ENCODE measurements at places on chromosomes 7 and 10. TPM values are rescaled to one million over a fixed set of nuclear protein-coding genes. Genes with fewer than 3 reads are reported as not detected.

Gene COL13A1
- total RNA-seq: 17.3 TPM

Gene IGF2BP3
- 28.0 TPM for total RNA-seq

Gene WNT2
- total RNA-seq: not detected

Gene FAM25A
- total RNA-seq: not detected

Gene BHLHA15
- not detected for total RNA-seq

Gene NEUROD6
- total RNA-seq: not detected

Gene CTAGE4
- total RNA-seq: not detected
